Lower leg skin (tissue), 4 donors: ENCODE measurements at places on chromosomes 1 and 21. TPM values are rescaled to one million over a fixed set of nuclear protein-coding genes. Genes with fewer than 3 reads are reported as not detected.

Gene ARHGEF16
- total RNA-seq: 11.2 TPM

Gene RAB25
- 265 TPM for total RNA-seq

Gene SLAMF6
- 0.49 TPM for total RNA-seq

Gene SYT6
- not detected for total RNA-seq

- DNase-seq: no peak
These were observed 22.7 kb upstream of the SH3BGRL3 start for GRCh38 chr1:26257222-26257621.

- no peak for DNase-seq
These were observed 2.3 kb upstream of the MXRA8 start for GRCh38 chr1:1360506-1361169.

DNA sequence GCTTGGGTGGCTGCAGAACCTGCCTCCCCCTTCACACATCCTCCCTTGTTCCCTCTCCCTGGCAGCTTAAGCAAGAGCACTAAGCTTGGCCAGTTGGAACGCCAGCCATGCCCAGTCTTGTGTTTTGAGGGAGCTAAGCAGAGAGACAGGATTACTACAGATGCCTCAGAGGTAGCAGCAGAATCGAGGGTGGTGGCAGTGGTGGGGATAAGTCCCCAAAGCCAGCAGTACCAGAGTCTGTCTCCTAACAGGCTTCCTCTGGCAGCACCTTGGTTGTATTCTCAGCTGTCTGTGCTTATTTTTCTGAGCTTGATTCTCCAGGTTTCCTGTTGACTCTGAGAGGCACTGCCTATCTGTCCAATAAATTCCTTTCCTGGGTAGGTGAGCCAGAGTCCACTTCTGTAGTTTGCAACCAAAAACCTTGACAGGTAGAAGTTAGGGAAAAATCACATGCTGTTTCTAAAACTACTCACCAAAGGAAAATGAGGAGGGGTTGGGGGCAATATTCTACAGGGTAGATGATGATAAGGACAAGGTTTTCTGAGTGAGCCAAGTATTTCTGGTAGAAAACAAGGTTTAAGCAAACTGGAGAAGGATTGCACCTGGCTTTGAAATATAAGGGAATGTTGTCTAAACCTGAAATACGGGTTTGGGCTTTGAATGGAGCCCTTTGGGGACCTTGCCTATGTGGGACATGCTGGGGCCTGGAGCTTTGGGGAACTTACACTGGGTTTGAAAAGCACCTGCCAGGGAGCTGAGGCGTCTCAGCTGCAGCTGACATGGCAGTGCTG, 100.8 kb downstream of the PBX1 start:
- no peak for DNase-seq

GRCh38 chr1:161364332-161364731, 3.3 kb downstream of the CFAP126 start:
- no peak for DNase-seq

DNA sequence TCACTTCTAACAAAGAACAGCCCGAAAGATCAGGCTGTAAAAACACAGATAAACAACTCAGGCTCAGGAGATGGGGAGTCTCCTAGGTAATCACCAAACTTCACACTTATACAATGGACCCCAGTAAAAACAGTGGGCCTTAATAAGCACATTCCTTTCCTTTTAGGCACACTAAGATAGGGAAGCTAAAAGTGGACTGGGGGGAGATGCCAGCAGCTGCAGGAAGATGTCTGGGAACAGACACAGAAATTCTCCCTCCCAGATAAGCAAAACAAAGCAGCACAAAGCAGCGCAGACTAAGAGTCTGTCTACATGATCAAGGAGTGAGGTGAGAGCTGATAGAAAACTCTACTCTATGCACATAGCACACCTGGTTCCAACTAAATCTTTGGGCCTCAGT, 29.0 kb upstream of the CTBS start:
- DNase-seq: no peak

DNA sequence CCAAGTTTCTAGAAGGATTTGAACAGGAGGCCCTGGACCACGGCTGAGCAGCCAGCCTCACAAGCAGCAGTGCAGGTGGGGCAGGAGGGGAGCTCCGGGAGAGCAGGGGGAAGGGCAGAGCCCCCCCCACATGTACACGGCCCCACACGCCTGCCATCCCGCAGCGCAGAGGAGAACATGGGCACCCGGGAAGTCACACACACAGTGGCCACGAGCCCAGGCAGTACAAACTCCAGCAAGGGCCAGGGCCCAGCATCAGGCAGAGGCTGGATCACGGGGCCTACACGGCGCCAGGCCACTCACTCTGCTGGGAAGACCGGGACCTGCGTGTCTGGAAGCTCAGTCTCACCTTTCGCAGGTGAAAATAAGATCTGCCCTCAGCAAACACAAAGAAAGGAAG, 5.2 kb downstream of the SUMO3 start:
- no peak for DNase-seq

DNA sequence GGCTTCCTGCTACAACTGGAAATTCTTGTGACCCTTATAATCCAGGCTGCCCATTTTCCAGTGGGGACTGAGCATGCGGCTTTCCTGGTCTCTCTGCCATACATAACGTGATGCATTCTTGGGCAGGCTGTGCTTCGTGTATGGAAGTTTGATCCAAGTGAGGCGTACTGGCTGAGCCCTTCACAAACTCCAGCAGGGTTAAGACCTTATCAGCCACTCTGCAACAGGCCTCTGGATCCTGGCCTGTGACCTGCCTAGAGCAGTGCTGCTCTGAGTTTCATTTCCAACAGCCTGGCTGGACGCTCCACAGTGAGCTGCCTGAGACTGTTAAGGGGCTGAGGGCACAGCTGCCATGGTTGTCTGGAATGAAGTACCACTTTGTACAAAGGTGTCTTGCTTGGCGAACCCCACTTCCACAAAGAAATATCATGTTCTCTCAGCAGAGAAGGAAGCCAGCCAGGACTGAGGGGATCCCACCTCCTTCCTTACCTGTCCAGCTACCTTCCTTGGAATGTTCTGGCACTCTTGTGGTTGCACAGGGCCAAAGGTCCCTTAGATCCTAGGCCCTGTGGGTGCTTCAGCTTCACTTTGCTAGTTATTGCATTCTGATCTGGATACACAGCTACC, 28.5 kb upstream of the XPR1 start:
- no peak for DNase-seq

- DNase-seq: peak; percentile 57
These were observed 20.7 kb downstream of the IRF2BP2 start for GRCh38 chr1:234589064-234589800.
